ENCODE measurements at places on chromosomes 12 and 14. TPM values are rescaled to one million over a fixed set of nuclear protein-coding genes. Genes with fewer than 3 reads are reported as not detected.

- no peak overlapping the region for H3K4me3 ChIP-seq
- H3K27me3 ChIP-seq, result no peaks in the 10 kb centered on the region
- H3K4me1 ChIP-seq, result no peaks in the 10 kb centered on the region
- DNase-seq, result no peak
- H3K36me3 ChIP-seq, result no peaks in the 10 kb centered on the region
These were observed 6.3 kb downstream of the MGAT4C start for GRCh38 chr12:86249851-86250250.

DNA sequence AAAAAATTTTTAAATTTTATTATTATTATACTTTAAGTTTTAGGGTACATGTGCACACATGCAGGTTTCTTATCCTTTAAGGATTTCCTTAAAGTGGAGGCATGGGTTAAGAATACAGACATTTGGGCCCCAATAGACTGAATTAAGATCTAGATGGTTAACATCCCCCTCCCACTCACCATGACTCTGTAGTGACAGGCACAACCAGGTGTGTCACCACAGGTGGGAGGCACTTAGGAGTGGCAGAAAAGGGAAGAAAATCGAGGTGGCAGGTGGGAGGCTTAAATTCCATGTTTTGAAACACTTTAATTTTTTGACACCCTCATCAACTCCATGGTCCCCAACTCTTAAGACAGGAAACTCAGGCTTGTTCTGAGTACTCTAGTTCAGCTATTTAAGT, 37.6 kb upstream of the GRIP1 start:
- H3K4me1 ChIP-seq, result no peaks in the 10 kb centered on the region
- no peak for DNase-seq
- H3K27me3 ChIP-seq, result no peaks in the 10 kb centered on the region
- no peak overlapping the region for H3K27ac ChIP-seq
- H3K36me3 ChIP-seq, result no peaks in the 10 kb centered on the region

Gene GPRC5D
- 2.4 TPM for polyA plus RNA-seq

Gene CCDC38
- polyA plus RNA-seq, result 0.36 TPM

- H3K4me1 ChIP-seq, result peaks cover 10% of the 10 kb centered on the region
- DNase-seq, result peak; percentile 63
- no peaks in the 10 kb centered on the region for H3K36me3 ChIP-seq
- peak overlapping the region; percentile 49 for H3K4me3 ChIP-seq
- peak overlapping the region; percentile 98 for H3K27ac ChIP-seq
These were observed 746 bp upstream of the DUSP16 start for GRCh38 chr12:12563290-12563928.

Gene ZFHX2
- polyA plus RNA-seq, result 4.1 TPM

DNA sequence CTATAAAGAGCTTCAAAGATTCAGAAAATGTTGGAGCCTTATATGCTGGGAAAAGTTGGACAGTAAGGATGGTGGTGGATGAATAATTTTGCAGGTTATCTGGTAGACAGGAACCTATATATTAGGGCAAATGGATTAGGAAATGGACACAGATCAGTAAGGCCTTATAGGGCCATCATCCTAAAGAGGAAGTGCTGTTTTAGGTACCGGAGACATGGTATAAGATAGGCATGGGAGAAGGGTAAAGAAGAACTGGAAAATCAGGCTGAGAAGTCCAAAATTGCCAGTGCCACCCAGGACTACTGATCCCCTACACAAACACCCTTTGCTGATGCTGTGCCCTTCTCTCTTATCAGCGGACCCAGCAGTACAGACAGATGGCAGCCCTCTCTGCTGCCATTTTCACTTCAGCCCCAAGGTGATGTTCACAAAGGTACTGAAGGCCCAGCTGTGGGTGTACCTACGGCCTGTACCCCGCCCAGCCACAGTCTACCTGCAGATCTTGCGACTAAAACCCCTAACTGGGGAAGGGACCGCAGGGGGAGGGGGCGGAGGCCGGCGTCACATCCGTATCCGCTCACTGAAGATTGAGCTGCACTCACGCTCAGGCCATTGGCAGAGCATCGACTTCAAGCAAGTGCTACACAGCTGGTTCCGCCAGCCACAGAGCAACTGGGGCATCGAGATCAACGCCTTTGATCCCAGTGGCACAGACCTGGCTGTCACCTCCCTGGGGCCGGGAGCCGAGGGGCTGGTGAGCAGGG, 5.5 kb downstream of the GDF11 start:
- H3K4me1 ChIP-seq, result peaks cover 9% of the 10 kb centered on the region
- H3K4me3 ChIP-seq, result no peak overlapping the region
- H3K36me3 ChIP-seq, result peaks cover 37% of the 10 kb centered on the region

- no peaks in the 10 kb centered on the region for H3K27me3 ChIP-seq
- no peaks in the 10 kb centered on the region for H3K4me1 ChIP-seq
- no peak overlapping the region for H3K4me3 ChIP-seq
- H3K27ac ChIP-seq, result no peak overlapping the region
- no peaks in the 10 kb centered on the region for H3K36me3 ChIP-seq
These were observed 53.3 kb downstream of the BMAL2 start for GRCh38 chr12:27385766-27386564.

GRCh38 chr12:57260366-57260765, 9.4 kb upstream of the STAC3 start:
- H3K4me3 ChIP-seq, result no peak overlapping the region
- peaks cover 73% of the 10 kb centered on the region for H3K36me3 ChIP-seq
- no peak overlapping the region for H3K27ac ChIP-seq
- DNase-seq, result no peak
- H3K4me1 ChIP-seq, result no peaks in the 10 kb centered on the region

GRCh38 chr12:130461447-130461815, 123.7 kb downstream of the PIWIL1 start:
- H3K27me3 ChIP-seq, result no peaks in the 10 kb centered on the region
- DNase-seq, result no peak

GRCh38 chr12:58489394-58489793, 430.9 kb downstream of the LRIG3 start:
- H3K27ac ChIP-seq, result no peak overlapping the region
- H3K36me3 ChIP-seq, result no peaks in the 10 kb centered on the region
- no peak for DNase-seq
- no peaks in the 10 kb centered on the region for H3K27me3 ChIP-seq

DNA sequence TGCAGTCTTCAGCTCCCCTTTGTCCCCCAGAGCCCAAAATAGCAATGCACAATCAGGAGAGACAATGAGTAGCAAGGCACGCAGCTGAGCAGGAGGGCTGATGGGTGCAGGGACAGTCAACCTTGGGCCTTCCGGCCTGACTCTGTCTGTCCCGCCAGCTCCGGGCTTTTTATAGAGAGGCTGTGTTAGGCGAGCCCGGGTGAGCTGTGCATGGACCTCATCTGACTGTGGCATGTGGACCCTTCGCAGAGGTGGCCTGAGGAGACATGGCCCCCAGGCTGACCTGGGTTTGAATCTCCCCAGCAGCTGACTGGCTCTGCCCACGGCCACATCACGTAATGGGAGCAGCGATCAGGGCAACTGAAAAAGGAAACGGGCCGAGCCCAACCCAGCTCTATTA, 177.9 kb downstream of the TSPAN9 start:
- H3K4me3 ChIP-seq, result no peak overlapping the region
- H3K36me3 ChIP-seq, result peaks cover 2% of the 10 kb centered on the region
- H3K4me1 ChIP-seq, result peaks cover 7% of the 10 kb centered on the region
- H3K27me3 ChIP-seq, result no peaks in the 10 kb centered on the region
- DNase-seq, result no peak

Gene CIDEB
- polyA plus RNA-seq, result 105 TPM
